ENCODE measurements at places on chromosomes 6 and 20. TPM values are rescaled to one million over a fixed set of nuclear protein-coding genes. Genes with fewer than 3 reads are reported as not detected.

BPIFA1 gene
- total RNA-seq: not detected

DNA sequence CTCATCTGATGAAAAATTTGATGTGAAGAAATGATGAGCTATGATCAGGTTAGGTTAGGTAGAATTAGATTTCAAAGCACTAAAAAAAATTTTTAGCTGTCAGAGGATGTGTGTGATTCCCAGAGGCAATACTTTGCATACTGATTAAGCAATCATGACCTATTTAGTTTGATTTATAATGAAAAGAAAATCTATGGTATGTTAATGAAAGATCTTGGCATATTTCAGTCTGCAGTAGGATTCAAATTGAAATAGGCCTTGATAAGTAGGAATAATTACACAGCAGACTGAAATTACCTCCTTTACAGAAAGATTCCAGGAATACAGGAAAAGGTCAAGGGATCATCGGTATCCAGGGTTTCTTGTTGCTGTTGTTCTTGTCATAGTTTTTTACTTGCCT, 69.3 kb downstream of the HDDC2 start:
- H3K36me3 ChIP-seq: no peaks in the 10 kb centered on the region
- H3K4me3 ChIP-seq: no peak overlapping the region
- no peak overlapping the region for H3K27ac ChIP-seq
- no peaks in the 10 kb centered on the region for H3K4me1 ChIP-seq

DNA sequence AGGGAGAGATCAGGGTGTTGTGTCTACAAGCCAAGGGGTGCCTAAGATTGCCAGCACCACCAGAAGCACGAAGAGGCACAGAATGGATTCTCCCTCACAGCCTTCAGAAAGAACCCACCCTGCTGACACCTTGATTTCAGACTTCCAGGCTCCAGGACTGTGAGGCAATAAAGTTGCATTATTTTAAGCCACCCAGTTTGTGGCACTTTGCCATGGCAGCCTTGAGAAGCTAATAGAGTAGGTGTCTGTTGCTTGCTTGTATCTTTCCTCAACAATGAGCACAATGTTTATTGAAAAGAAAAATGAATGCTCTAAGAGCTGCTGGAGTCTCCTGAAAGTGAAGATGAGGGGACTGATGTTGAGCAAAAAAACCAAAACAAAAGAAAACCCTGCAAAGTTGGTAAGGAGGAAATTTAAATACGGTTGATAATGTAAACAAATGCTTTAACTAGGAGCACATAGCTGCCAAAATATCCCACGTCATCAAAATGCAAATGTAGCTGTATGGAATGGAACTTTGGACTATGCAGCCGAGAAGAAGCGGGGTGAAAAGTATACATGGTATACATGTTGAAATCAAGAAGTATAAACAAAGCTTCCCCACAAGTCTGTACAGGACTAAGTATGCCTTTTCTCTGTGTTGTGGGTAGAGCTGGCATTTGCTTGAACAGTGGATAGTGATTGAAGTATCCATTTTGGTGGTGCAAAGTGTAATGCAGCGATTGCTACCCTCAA, 8.0 kb downstream of the IL20RA start:
- H3K36me3 ChIP-seq: no peaks in the 10 kb centered on the region
- H3K4me1 ChIP-seq: no peaks in the 10 kb centered on the region
- no peak overlapping the region for H3K4me3 ChIP-seq
- H3K27ac ChIP-seq: no peak overlapping the region
- H3K27me3 ChIP-seq: peaks cover 55% of the 10 kb centered on the region

GCLC gene
- total RNA-seq: 27.1 TPM

DNA sequence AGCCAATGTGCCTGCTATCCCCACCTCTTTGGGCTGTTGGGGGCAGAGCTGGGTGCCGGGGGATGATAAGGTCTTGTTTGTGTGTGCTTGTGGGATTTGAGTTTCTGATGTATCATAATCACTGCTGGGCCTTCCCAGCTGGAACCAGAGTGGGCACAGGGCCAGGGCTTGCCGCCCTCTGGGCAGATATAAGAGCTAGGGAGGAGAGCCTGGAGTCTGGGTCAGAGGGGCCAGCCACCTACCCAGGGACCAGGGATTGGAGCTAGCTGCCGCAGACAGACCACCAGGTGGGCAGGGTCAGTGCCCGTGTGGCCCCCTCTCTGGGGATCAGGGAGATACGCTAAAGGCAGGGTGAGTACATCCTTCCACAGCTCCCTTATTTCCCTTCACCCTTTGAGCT, 3.1 kb upstream of the TLDC2 start:
- peaks cover 14% of the 10 kb centered on the region for H3K4me1 ChIP-seq
- H3K27me3 ChIP-seq: no peaks in the 10 kb centered on the region
- H3K4me3 ChIP-seq: no peak overlapping the region

XKR7 gene
- total RNA-seq: 0.12 TPM

GRCh38 chr6:124796464-124796970, 165.7 kb upstream of the RNF217 start:
- DNase-seq: no peak
- H3K27me3 ChIP-seq: no peaks in the 10 kb centered on the region
- no peaks in the 10 kb centered on the region for H3K36me3 ChIP-seq
- no peak overlapping the region for H3K4me3 ChIP-seq

GRCh38 chr6:84645563-84646266, 118.7 kb downstream of the TBX18 start:
- H3K4me3 ChIP-seq: no peak overlapping the region
- no peaks in the 10 kb centered on the region for H3K27me3 ChIP-seq
- no peaks in the 10 kb centered on the region for H3K4me1 ChIP-seq
- H3K36me3 ChIP-seq: no peaks in the 10 kb centered on the region

SAMD3 gene
- not detected for total RNA-seq

DNA sequence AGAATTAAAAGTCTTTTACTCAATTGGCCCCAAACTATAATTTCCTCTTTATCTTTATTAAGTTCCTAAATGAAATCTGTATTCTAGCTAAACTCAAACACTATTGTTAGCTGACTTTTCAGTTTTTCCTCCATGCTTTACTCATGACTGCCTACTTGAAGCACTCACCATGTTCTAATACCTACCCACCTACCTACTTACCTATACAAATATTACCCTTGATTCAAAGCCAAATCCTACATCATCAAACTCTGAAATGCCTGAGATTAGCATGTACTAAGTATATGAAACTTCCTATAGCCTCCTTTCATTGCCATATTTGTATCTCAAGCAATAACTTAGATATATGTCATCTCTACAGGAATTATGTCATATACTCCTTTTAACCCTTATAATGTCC, 259.7 kb downstream of the HDGFL1 start:
- H3K27me3 ChIP-seq: no peaks in the 10 kb centered on the region
- H3K36me3 ChIP-seq: no peaks in the 10 kb centered on the region
- peaks cover 1% of the 10 kb centered on the region for H3K4me1 ChIP-seq
- no peak overlapping the region for H3K27ac ChIP-seq
- no peak for DNase-seq
- no peak overlapping the region for H3K4me3 ChIP-seq

DNA sequence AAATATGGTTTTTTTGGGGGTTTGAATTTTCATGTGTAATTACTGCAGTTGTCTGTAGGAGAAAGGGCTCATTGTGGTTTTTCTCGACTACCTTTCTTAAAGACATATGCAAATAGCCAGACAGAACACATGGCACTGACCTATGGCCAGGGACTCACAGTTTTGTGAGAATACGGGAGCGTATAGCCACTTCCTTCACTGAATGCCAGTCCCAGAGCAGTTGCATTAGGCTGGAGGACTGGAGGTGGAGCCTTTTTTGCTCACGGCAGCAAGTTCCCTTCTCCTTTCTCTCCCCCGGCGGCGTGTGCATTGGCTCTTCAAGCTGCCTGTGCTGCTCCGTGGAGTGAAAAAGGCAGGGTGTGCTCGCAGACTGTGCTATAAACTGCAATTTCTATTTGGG, 114.9 kb downstream of the AKAP7 start:
- peak overlapping the region; percentile 67 for H3K4me3 ChIP-seq
- no peaks in the 10 kb centered on the region for H3K27me3 ChIP-seq
- no peaks in the 10 kb centered on the region for H3K36me3 ChIP-seq
- peak; percentile 14 for DNase-seq
- H3K27ac ChIP-seq: no peak overlapping the region

- no peak overlapping the region for H3K27ac ChIP-seq
- H3K4me3 ChIP-seq: no peak overlapping the region
- H3K4me1 ChIP-seq: no peaks in the 10 kb centered on the region
Measured at GRCh38 chr6:169824848-169825557, 73.6 kb downstream of the ERMARD start.

TCF15 gene
- not detected for total RNA-seq

APCDD1L gene
- not detected for total RNA-seq

DNA sequence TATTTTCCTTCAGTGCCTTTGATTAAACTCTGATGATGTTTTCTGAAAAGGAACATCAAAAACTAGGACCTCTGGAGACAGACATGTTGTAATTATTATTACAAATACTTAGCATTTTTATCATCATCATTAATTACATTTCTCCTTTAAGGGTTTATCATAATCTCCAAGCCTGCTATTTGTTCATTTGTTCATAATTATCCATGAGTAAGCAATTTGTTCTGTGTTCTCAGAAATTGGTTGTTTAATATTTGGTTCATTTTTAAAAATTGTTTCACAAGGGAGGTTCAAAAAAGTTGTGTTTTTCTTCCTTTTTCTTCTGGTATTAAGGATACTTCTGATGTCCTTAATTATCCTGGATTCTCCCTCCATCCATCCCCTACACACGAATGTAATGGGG, 850.2 kb upstream of the FLRT3 start:
- H3K4me3 ChIP-seq: no peak overlapping the region
- no peaks in the 10 kb centered on the region for H3K27me3 ChIP-seq
- DNase-seq: no peak
- peaks cover 9% of the 10 kb centered on the region for H3K4me1 ChIP-seq
- H3K36me3 ChIP-seq: no peaks in the 10 kb centered on the region

DNA sequence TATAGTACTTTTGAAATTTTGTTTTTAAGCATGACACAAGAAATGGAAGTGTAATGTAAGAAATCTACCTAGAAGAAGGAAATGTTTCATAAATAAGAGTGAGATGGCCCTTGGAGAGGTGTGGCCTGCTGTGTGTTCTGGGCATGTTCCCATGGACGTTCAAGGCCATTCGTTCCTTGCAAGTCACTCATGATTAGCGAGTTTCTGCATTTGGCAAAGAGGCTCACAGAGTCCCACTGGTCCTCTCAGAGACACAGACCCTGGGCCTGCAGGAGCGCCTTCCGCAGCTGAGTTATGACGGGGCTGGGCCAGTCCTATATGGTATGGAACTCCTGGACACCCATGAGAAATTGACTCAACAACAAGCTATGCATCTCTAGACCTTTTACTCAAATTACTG, 7.2 kb downstream of the THBS2 start:
- H3K4me1 ChIP-seq: no peaks in the 10 kb centered on the region
- no peak overlapping the region for H3K27ac ChIP-seq
- no peak for DNase-seq
- no peak overlapping the region for H3K4me3 ChIP-seq
- no peaks in the 10 kb centered on the region for H3K36me3 ChIP-seq

- no peaks in the 10 kb centered on the region for H3K4me1 ChIP-seq
- no peaks in the 10 kb centered on the region for H3K27me3 ChIP-seq
- no peak overlapping the region for H3K27ac ChIP-seq
- H3K36me3 ChIP-seq: no peaks in the 10 kb centered on the region
- no peak for DNase-seq
- no peak overlapping the region for H3K4me3 ChIP-seq
Measured at GRCh38 chr20:12977328-12978125, 31.2 kb upstream of the SPTLC3 start.

DEFB118 gene
- total RNA-seq: not detected

DNA sequence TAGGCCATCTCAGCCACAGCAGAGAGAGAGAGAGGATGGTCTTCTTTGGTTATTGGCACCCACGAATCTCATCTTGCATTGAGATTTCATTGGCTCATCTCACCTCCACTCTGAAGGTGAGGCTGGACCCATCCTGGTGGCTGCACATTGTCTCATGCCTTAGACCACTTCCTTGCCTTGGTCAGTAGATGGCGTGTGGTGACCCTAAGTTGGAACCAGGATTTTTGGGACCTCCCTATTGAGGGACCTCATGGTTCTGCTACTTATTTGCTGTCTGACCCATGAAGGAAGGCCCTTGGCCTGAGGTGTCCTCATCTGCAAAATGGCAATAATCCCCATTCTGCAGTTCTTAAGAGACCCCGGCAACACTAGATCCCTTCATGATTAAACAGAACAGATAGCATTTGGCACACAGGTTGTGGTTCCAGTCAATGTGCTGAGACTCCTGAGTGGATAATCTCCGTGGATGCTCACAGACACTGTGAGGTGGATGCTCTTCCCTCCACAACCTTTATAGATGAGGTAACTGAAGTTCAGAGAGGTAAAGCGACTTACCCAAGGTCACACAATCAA, 21.5 kb upstream of the AAR2 start:
- no peak overlapping the region for H3K27ac ChIP-seq
- H3K4me1 ChIP-seq: no peaks in the 10 kb centered on the region
- H3K36me3 ChIP-seq: no peaks in the 10 kb centered on the region

PACSIN1 gene
- 0.20 TPM for total RNA-seq

- H3K4me1 ChIP-seq: peaks cover 21% of the 10 kb centered on the region
- H3K36me3 ChIP-seq: peaks cover 3% of the 10 kb centered on the region
- H3K4me3 ChIP-seq: no peak overlapping the region
- no peak overlapping the region for H3K27ac ChIP-seq
- DNase-seq: no peak
Measured at GRCh38 chr6:32906539-32906938, 34.3 kb downstream of the HLA-DMB start.

- no peaks in the 10 kb centered on the region for H3K36me3 ChIP-seq
- DNase-seq: no peak
- H3K4me1 ChIP-seq: no peaks in the 10 kb centered on the region
- no peak overlapping the region for H3K27ac ChIP-seq
- H3K4me3 ChIP-seq: no peak overlapping the region
- H3K27me3 ChIP-seq: peaks cover 18% of the 10 kb centered on the region
Measured at GRCh38 chr6:167336844-167337630, 12.2 kb downstream of the TTLL2 start.

TCF21 gene
- not detected for total RNA-seq
